Activated T-cell treated with anti-CD3 and anti-CD28 coated beads for 1 hour (primary cell): ENCODE measurements at places on chromosomes 11 and 22.

DNA sequence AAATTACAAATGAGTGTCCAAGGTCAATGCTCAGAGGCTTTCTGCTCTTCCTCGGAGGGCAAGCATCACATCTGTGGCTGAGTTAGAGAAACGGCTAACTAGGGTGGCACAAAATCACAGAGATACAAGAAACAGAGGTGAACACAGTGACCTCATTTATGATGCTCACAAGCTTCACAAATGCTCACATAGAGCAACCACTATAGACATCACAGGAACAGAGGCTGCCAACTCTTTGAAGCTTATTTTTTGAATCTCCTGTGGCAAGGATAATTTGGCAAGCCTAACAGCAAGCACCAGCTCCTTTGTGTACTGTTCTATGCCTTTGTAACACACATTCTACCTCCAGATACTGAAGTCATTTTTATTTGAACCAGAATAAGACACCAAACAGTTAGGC lies 416.5 kb upstream of the DDI1 start:
- no peak for DNase-seq

- no peak for DNase-seq
Measured at GRCh38 chr11:75505916-75506692, 19.6 kb downstream of the GDPD5 start.

DNA sequence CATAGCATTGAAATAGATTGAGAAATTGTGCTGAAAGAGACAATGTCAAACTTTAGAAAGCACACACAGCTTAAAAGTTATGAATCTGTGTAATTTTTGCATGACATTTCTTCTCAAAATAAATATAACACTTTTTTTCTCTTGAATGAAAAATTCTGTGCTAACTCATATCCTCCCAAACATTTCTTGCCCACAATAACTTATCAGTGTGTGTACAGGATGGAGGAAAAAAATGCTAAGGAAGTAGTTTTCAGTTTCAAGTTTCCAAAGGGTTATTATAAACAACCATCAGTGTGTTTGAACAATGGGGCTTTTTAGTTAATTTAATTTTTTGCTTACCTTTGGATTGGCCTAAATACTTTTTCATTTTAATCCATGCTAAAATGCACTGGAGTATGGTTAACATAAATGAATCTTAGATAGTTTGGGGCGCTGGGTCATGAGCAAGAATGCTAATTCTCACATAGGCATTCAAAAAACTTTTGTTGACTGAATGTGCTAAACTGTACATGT lies 82.9 kb upstream of the ARHGAP20 start:
- DNase-seq = no peak

DNA sequence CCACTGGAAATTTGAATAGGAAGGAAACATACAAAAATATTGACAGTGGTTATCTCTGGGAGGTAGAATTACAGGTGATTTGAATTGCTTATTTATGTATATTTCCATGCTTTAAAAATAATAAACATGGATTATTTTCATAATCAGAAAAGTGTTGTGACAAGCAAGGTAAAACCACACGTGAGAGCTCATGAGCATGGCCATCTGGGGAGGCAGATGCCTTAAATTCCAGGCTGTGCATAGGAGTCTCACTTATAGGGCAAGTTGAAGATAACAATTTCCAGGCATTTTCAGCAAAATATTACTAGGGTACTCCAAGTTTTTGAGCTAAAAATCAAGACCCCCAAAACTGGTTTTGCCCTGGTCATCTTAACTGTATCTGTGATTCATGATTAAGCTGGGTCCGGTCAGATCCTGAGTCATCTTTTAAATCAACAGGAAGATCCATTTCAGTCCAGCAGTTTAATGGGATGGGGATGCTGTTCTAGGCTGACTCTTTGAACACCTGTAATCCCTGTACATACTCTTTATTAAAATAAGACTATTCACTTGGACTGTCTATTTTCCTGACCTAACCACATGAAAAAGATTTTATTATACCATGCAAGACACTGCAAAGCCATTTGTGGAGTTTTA lies 115.8 kb upstream of the NARS2 start:
- no peak for DNase-seq

DNA sequence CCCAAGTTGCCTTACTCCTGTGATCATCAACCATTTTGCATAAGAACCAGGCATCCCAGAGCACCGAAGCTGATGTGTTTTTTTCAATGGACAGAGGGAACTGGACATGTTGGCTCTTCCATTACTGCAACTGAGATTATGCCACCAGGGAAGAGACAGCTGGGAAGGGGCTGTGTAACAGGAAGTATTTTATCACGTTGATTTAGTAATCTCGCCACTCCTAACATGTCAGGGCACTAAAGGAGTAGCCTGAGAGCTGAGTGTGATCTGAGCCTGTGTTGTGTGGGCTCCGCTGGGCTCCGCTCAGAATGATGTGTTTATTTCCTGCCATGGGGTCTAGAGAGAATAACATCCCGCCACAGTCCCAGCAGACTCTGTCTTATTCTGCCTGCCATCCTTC lies 165.4 kb downstream of the GRIK4 start:
- no peak for DNase-seq

DNA sequence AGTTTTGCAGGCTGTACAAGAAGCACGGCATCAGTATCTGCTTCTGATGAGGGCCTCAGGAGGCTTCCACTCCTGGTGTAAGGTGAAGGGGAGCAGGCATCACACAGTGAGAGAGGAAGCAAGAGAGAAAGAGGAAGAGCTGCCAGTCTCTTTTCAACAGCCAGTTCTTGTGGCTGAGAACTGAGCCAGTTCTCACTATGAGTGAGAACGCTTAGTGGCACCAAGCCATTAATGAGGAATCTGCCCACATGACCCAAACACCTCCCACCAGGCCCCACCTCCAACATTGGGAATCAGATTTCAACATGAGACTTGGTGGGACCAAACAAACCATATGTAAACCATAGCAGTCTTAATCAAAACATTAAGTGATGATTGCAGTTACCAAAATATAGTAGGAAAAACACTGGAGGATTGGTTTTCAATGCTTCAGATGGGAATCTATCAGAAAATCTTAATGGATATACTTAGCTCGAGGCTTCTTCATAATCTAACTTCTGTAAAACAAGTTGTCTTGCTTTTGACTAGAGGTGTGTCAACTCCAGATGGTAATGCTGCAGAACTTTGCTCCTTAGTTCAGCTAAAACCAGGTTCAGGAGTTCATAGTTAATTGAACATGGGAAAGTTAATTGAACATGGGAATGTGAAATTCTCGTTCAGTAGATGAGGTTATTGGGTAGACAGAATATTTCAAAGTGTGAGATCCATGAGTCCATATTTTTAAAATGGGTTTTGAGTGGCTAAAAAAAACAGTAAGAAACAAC lies 12.2 kb downstream of the FAR1 start:
- DNase-seq = no peak

DNA sequence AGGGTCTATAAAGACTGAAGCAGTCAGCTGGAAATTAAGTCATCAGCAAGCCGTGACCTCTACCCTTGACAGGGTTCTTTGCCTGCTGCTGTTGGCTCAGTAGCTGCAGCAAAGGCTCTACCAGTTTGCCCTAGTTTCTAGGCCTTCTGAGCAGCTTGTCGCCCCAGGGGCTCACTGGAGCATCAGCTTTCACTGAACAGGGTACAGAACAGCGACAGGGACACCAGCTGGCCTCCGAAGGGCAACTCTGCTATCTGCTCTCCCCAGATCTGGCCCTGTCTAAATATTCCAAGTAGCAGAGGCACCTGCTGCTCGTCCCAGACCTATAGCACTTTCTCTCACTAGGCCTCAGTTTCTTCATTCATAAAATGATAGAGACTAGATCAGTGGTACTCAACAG lies 42.4 kb downstream of the SMCO4 start:
- no peak for DNase-seq

GRCh38 chr22:24772493-24773220 lies 1.9 kb downstream of the PIWIL3 start:
- DNase-seq = no peak

DNA sequence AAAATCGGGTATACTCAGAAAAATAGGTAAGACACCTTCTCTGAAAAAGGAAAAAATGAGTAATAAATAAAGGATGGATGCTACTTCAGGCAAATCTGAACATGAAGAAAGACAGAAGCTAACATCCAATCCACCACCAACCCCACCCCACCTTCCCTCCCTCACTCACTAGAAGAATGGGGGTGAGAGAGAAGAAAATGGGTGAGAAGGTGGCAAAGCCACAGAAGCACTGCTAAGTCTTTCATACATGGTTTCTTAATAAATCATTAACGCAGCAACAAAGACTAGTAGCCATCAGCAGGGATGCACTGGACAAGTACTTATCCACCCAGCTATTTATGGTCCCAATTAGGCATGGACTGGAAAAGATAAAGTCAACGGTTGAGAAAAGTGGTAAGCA lies 5.9 kb downstream of the FHIP1B start:
- DNase-seq = no peak

GRCh38 chr11:19931141-19931770 lies 218.6 kb downstream of the NAV2 start:
- DNase-seq = no peak
